ENCODE measurements at places on chromosomes 1 and 21. TPM values are rescaled to one million over a fixed set of nuclear protein-coding genes. Genes with fewer than 3 reads are reported as not detected.

The CELA2A gene
- not detected for total RNA-seq

The OR2L8 gene
- not detected for total RNA-seq

DNA sequence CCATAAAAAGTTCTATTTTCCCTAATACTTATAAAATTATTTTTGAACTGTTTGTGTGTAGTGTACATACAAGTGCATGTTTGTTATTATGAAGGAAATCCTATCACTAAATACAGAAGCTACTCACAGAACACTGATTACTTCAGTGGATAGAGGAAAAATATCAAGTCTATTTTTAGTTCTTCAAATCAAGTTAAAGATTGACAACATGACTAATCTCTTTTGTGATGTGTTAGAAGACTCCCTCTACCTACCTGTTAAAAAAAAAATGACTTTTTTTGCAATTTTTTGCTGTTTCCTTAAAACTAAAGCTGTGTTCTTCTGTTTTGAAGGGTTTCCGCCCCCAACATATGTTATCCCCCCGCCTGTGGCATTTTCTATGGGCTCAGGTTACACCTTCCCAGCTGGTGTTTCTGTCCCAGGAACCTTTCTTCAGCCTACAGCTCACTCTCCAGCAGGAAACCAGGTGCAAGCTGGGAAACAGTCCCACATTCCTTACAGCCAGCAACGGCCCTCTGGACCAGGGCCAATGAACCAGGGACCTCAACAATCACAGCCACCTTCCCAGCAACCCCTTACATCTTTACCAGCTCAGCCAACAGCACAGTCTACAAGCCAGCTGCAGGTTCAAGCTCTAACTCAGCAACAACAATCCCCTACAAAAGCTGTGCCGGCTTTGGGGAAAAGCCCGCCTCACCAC, 45.5 kb downstream of the NCF2 start:
- no peak overlapping the region for H3K27ac ChIP-seq
- DNase-seq = no peak
- H3K4me1 ChIP-seq = no peaks in the 10 kb centered on the region
- H3K4me3 ChIP-seq = no peak overlapping the region
- H3K36me3 ChIP-seq = peaks cover 72% of the 10 kb centered on the region

The CD52 gene
- not detected for total RNA-seq

GRCh38 chr1:226148121-226148648, 38.4 kb downstream of the ACBD3 start:
- DNase-seq = no peak
- H3K36me3 ChIP-seq = peaks cover 81% of the 10 kb centered on the region
- no peaks in the 10 kb centered on the region for H3K27me3 ChIP-seq
- no peaks in the 10 kb centered on the region for H3K4me1 ChIP-seq

The CD5L gene
- not detected for total RNA-seq

DNA sequence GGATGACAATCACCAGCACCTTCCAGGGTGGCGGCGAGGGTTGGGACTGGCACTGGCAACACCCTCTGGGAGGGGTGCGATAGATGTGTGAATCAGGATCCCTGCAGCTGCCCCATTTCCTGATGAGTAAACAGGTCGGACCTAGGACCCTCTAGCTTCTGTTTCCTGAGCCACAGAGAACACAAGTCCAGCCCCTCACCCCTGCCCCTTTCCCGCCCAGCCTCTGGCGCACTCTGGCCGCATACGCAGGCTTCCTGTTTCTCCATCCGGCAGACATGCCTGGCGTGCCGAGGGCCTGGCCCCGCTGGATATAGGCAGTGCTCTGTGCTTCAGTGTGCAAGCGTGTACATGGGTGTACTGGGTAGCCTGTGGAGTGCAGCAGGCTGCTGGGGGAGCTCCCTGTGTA, 4.6 kb downstream of the PEAR1 start:
- peak overlapping the region; percentile 100 for H3K27ac ChIP-seq
- peaks cover 95% of the 10 kb centered on the region for H3K4me1 ChIP-seq
- no peaks in the 10 kb centered on the region for H3K36me3 ChIP-seq
- peak overlapping the region; percentile 61 for H3K4me3 ChIP-seq

The PROX1 gene
- total RNA-seq = under 0.01 TPM

The WNT3A gene
- not detected for total RNA-seq

GRCh38 chr1:105254906-105255305, 1505.2 kb downstream of the AMY1C start:
- no peak overlapping the region for H3K4me3 ChIP-seq
- no peaks in the 10 kb centered on the region for H3K4me1 ChIP-seq
- no peak for DNase-seq
- H3K27ac ChIP-seq = no peak overlapping the region
- no peaks in the 10 kb centered on the region for H3K36me3 ChIP-seq
- no peaks in the 10 kb centered on the region for H3K27me3 ChIP-seq

The RAVER2 gene
- 16.5 TPM for total RNA-seq

GRCh38 chr1:58454385-58454784, 92.1 kb downstream of the OMA1 start:
- H3K27ac ChIP-seq = no peak overlapping the region
- H3K4me3 ChIP-seq = no peak overlapping the region
- no peaks in the 10 kb centered on the region for H3K36me3 ChIP-seq
- peaks cover 12% of the 10 kb centered on the region for H3K4me1 ChIP-seq
- DNase-seq = no peak

The EVI5 gene
- 51.8 TPM for total RNA-seq

GRCh38 chr1:210571356-210572284, 242.9 kb downstream of the HHAT start:
- H3K27ac ChIP-seq = no peak overlapping the region
- no peaks in the 10 kb centered on the region for H3K36me3 ChIP-seq
- no peaks in the 10 kb centered on the region for H3K4me1 ChIP-seq

DNA sequence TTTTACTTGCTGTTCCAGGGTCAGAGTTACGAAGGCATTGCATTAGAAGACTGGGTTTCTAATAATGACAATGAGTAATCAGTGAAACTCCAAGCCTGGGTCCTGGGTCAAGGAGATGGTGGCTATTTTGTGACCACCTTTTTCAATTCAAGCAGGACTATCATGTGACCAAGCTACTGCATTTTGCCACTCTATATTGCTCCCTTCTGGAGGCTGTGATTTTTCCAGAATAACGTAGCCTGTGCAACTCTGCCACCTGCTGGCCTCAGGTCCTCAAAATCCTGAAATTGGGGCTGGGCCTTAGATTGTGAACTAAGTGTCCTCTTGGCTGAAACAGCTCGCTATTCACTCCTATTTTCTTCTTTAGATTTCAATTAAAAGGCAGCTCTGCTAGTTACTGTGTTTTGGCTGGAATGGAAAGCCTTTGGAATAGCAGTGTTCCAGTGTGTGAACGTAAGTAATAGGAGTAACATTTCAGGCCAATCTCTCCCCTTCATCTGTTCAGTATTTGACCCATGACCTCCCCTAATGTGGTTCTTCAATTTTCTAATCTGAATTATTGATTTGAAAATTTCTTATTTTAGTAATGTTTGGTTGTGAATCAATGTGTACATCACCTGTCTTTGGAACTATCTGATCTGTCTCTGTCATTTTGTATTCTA, 52.9 kb upstream of the CD46 start:
- H3K36me3 ChIP-seq = no peaks in the 10 kb centered on the region
- H3K4me3 ChIP-seq = no peak overlapping the region
- H3K4me1 ChIP-seq = no peaks in the 10 kb centered on the region
- H3K27ac ChIP-seq = no peak overlapping the region

GRCh38 chr1:59126366-59126765, 170.5 kb upstream of the FGGY start:
- no peak overlapping the region for H3K4me3 ChIP-seq
- peaks cover 57% of the 10 kb centered on the region for H3K4me1 ChIP-seq
- no peaks in the 10 kb centered on the region for H3K36me3 ChIP-seq
- peak overlapping the region; percentile 75 for H3K27ac ChIP-seq

The RXRG gene
- not detected for total RNA-seq

The RBM15 gene
- total RNA-seq = 38.0 TPM

GRCh38 chr21:36127977-36128376, 6.9 kb upstream of the CBR3 start:
- H3K27me3 ChIP-seq = no peaks in the 10 kb centered on the region
- DNase-seq = no peak
- no peaks in the 10 kb centered on the region for H3K4me1 ChIP-seq
- H3K4me3 ChIP-seq = no peak overlapping the region
- no peak overlapping the region for H3K27ac ChIP-seq
- no peaks in the 10 kb centered on the region for H3K36me3 ChIP-seq

The THEM5 gene
- total RNA-seq = not detected

The OLIG2 gene
- total RNA-seq = not detected

DNA sequence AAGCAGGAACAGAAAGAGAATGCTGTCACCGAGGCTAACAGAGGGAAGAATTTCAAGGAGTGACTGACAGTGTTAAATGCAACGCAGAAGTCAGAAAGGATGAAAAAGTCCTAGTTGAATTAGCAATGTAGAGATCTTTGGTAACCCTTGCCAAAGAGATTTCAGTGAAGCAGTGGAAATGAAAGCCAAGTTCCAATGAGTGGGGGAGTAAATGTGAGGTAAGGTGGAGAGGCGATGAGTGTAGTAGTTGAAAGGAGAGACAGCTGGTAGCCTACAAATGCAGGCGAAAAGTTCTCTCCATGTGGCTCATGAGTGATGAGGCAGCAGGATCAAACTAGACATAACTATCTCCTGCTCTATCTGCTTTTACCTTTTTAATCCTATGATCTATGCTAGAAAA, 74.6 kb upstream of the IPO9 start:
- no peak for DNase-seq
- no peak overlapping the region for H3K4me3 ChIP-seq
- no peaks in the 10 kb centered on the region for H3K27me3 ChIP-seq
- peaks cover 96% of the 10 kb centered on the region for H3K4me1 ChIP-seq

The PLPPR5 gene
- not detected for total RNA-seq

The RNF186 gene
- not detected for total RNA-seq

DNA sequence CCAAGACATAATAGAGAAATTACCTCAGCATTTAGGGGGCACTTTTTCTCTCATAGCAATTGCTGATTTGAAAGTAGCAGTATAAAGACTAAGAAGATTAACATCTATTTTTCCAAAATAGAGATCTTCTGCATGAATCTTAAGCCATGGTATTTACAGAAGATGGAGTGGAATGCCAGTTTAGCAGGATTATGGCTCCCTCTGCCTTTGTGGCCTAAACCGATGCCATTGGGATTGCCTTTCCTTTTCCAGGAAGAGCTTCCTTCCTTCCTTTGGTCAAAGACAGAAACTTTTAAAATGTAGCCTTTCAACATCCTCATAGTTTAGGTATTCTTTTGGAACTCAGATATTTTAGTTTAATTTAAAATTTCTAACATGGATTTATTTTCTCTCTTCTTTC, 39.4 kb downstream of the CFHR5 start:
- H3K4me3 ChIP-seq = no peak overlapping the region
- no peaks in the 10 kb centered on the region for H3K4me1 ChIP-seq
- no peak for DNase-seq
- no peaks in the 10 kb centered on the region for H3K27me3 ChIP-seq
- no peaks in the 10 kb centered on the region for H3K36me3 ChIP-seq
- no peak overlapping the region for H3K27ac ChIP-seq

The DCST2 gene
- not detected for total RNA-seq

- peaks cover 32% of the 10 kb centered on the region for H3K4me1 ChIP-seq
- H3K4me3 ChIP-seq = peak overlapping the region; percentile 17
- no peak for DNase-seq
- peak overlapping the region; percentile 84 for H3K27ac ChIP-seq
- no peaks in the 10 kb centered on the region for H3K36me3 ChIP-seq
Observed at GRCh38 chr1:183821889-183822611, 17.1 kb downstream of the RGL1 start.

- H3K4me3 ChIP-seq = peak overlapping the region; percentile 42
- H3K4me1 ChIP-seq = peaks cover 13% of the 10 kb centered on the region
- H3K27ac ChIP-seq = peak overlapping the region; percentile 45
- peak; percentile 73 for DNase-seq
Observed at GRCh38 chr1:68322837-68323687, 90.7 kb upstream of the WLS start.

DNA sequence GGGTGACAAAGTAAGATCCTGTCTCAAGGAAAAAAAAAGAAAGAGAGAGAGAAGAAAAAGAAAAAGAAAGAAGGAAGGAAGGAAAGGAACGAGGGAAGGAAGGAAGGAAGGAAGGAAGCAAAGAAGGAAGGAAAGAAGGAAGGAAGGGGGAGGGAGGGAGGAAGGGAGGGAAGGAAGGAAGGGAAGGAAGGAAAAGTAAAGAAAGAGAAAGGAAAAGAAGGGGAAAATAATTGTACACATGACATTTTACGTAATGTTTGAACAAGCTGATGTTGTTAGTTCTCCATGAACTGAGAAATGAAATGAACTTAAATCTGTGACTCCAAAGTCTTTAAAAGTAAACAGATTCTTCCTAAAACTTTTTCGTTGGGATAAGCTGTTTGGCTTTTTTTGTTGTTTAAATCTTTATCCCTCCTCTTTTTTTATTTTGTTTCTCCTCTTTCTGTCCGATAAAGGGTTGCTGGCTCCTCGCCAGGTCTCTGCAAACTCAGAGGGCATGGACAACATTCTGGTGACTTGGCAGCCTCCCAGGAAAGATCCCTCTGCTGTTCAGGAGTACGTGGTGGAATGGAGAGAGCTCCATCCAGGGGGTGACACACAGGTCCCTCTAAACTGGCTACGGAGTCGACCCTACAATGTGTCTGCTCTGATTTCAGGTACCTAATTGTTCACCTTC, 59.8 kb downstream of the IL12RB2 start:
- peaks cover 7% of the 10 kb centered on the region for H3K4me1 ChIP-seq
- no peak overlapping the region for H3K27ac ChIP-seq
- H3K4me3 ChIP-seq = no peak overlapping the region
- H3K36me3 ChIP-seq = no peaks in the 10 kb centered on the region
- H3K27me3 ChIP-seq = no peaks in the 10 kb centered on the region

The TINAGL1 gene
- total RNA-seq = 50.3 TPM

GRCh38 chr1:42035205-42035829, 116.6 kb upstream of the HIVEP3 start:
- peak overlapping the region; percentile 33 for H3K27ac ChIP-seq
- peak; percentile 95 for DNase-seq
- H3K4me1 ChIP-seq = peaks cover 10% of the 10 kb centered on the region
- H3K36me3 ChIP-seq = no peaks in the 10 kb centered on the region
